ENCODE measurements at places on chromosomes 2 and 18. TPM values are rescaled to one million over a fixed set of nuclear protein-coding genes. Genes with fewer than 3 reads are reported as not detected.

HOXD8 gene
- 0.63 TPM for polyA plus RNA-seq

CFAP53 gene
- polyA plus RNA-seq, result 0.34 TPM

ADCYAP1 gene
- polyA plus RNA-seq, result 0.02 TPM

CCDC68 gene
- 8.9 TPM for polyA plus RNA-seq

SERPINB7 gene
- not detected for polyA plus RNA-seq

MBD5 gene
- polyA plus RNA-seq, result 5.6 TPM

CHRNG gene
- polyA plus RNA-seq, result not detected

HTR2B gene
- polyA plus RNA-seq, result 2.3 TPM

C2orf80 gene
- not detected for polyA plus RNA-seq

GRCh38 chr2:207825045-207825954 lies 55.6 kb upstream of the FZD5 start:
- no peak for DNase-seq

- no peak for DNase-seq
Measured at GRCh38 chr2:126921066-126921465, 22.4 kb downstream of the TEX51 start.

DNA sequence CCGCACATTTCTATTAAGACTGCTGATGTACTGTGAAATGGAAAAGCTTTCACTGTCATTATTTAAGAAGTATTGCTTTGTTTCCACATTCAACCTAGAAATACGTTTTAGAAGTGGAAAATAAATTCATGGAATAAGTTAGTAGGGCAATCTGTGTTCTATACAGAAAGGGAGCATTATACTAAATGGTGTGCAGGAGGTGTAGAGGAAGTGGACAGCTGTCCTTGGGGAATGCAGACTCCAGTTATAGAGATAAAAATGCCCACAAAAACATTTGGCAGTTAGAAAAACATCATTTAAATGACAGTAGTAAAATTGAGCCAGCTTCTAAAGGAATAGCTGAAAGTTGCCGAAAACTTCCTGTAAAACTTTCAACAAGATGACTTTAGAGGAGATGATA lies 46.8 kb downstream of the PIK3C3 start:
- DNase-seq, result no peak

DNA sequence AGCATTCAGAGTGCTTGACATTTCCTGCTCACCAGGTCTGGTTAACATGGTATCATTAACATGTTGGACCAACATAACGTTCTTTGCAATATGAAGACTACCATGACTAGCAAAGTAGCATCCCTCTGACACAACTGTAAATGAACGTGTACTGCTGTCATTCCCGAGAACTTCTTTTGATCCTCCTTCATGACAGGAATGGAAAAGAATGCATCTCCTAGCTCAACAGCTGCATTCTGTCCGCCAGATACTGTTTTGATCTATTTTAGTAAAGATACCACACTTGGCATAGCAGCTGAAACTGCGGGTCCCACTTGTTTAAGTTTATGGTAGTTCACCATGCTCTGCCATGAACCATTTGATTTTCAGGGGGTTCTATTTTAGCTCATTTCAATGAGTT lies 144.2 kb upstream of the PARD3B start:
- DNase-seq, result no peak

DNA sequence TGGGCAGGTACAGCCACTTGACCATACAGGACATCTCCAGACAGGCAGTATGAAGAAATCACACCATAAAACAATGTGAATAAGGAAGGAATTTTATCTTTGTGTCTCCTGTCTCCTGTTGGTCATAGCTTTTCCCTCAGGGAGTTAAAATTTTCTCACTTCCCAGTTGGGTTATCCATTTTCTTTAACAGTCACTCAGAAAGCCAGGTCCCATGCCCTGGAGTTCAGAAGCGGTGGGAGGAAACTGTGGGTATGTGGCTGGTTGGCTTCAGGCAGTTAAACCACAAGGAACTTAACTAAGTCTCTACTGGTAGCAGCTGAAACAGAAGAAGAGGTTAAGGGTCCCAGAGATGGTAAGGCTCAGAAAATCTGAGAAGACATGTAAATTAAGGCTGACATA lies 6.5 kb upstream of the SMAD2 start:
- DNase-seq, result no peak

GRCh38 chr2:57959390-57959789 lies 87.2 kb upstream of the VRK2 start:
- DNase-seq, result no peak

DNA sequence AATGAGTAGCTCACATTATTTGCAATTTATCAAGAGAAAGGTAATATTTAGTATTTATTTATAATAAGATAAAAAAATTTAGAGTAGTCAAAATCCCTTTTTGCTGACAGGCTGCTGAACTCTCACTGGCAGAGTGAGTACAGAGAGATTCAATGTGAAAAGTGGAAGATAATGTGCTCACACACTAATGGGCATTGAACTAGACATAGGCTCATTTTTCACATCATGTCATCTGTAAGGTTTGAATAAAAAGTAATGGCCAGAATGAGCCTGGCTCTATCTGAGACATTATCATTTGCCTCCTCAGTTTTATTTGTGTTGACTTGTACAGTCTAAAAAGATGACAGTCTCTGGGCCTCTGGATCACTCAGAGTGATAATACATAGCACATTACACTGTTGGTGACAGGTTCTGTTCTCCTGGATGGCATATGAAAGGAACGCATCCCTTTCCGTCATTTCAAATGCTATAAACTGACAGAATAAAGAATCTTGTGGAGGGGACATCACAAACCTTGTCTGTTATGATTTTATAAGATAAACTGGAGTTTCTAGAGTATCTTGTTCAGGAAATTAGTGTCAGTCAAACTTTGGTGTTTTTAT lies 812.9 kb downstream of the NR4A2 start:
- DNase-seq, result no peak

DNA sequence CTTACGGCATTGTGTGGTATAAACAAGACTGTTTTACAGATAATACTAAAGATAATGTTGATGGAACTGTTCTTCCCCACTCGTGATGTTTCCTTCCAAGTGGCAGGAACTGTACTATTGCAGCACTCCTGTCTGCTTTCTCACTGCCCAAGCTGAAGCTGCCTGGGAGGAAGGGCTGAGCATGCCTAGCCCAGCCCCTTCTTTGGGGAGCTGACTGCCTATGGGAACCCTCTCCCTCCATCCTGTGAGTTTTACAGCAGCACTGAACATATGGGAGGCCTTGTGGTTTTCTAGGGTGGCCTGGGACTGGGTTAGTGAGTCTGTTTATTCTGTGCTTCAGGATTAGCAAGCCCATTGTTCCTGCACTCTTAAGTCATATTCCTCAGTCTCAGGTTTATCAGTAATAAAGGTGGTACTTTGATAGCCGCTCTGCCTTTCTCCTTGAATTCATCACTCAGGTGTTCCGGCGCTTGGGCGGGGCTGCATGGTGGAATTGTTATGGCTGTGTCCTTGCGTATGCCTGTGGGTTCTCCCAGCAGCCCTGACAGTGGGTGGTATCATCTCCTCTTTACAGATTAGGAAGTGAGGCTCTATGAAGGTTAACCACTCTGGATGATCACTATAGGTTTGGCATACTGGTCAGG lies 379.7 kb downstream of the PTPRM start:
- peak; percentile 44 for DNase-seq

DNA sequence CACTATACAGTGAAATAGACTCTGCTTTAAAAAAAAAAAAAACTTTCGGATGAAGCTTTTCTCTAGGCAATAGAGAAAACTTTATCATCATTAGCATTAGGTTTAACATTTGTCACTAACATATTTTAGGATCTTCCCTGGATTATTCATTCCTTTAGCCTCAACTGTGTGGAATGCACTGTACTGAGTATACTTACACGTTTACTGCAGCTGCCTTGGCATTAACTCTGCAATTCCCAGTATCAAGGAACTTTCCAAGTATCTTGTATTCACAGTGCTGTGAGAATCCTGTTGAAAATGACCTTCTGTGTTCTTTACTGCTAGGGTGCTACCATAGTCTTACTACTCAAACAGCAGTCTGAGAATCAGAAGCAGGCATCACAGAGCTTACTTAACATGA lies 328.2 kb upstream of the COL3A1 start:
- DNase-seq, result no peak

GRCh38 chr2:85132834-85133637 lies at the start of gene TCF7L1:
TSS of gene TCF7L1 (plus strand) at chr2:85133392. CDS start at chr2:85133685, 293 bp downstream.
- peak; percentile 95 for DNase-seq

DNA sequence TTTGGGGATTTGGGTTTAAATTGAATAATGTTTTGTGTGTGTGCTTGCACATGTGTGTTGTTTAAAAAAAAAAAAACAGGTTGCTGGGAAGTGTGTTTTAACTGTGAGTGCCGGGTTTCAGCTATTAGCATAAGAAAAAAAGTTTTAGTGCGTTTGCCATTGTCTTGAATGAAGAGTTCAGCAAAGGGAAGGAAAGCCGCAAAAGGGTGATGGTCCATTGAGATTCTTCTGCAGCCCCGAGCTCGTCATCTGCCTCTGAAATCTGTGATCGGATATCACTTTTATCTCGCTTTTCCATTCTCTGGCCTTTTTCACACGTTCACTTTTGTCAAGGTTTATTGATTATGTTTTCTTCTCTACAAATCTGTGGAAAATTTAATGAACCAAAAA lies 4.7 kb downstream of the GLI2 start:
- no peak for DNase-seq

- DNase-seq, result no peak
Measured at GRCh38 chr18:77777163-77777562, 527.5 kb downstream of the GALR1 start.

GRCh38 chr2:121132054-121132761 lies 152.8 kb downstream of the TFCP2L1 start:
- no peak for DNase-seq

GRCh38 chr2:154952346-154952980 lies 254.0 kb downstream of the KCNJ3 start:
- DNase-seq, result no peak
